ENCODE measurements at places on chromosomes 11 and 22. TPM values are rescaled to one million over a fixed set of nuclear protein-coding genes. Genes with fewer than 3 reads are reported as not detected.

FGF19 gene
- not detected for total RNA-seq

GRCh38 chr11:133388975-133389568, 143.2 kb downstream of the OPCML start:
- no peak for DNase-seq

DNA sequence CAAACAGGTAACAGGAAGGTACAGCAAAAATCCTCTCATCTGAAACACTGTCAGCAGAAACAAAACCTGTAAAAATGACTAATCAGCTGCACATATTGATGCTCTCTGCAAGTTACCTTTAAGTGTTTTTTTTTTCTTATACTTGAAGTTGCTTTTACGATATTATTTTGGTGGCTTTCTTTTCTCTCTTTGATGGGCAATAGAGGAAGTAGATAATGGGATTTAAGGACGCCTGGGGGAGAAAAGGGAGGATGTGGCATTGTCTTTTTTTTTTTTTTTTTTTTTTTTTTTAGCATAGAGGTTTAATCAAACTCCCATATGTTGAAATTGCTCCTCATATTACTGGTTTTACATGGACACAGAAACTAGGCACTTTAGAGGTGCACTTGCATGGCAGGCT, 11.4 kb upstream of the ADSL start:
- DNase-seq = no peak

DNA sequence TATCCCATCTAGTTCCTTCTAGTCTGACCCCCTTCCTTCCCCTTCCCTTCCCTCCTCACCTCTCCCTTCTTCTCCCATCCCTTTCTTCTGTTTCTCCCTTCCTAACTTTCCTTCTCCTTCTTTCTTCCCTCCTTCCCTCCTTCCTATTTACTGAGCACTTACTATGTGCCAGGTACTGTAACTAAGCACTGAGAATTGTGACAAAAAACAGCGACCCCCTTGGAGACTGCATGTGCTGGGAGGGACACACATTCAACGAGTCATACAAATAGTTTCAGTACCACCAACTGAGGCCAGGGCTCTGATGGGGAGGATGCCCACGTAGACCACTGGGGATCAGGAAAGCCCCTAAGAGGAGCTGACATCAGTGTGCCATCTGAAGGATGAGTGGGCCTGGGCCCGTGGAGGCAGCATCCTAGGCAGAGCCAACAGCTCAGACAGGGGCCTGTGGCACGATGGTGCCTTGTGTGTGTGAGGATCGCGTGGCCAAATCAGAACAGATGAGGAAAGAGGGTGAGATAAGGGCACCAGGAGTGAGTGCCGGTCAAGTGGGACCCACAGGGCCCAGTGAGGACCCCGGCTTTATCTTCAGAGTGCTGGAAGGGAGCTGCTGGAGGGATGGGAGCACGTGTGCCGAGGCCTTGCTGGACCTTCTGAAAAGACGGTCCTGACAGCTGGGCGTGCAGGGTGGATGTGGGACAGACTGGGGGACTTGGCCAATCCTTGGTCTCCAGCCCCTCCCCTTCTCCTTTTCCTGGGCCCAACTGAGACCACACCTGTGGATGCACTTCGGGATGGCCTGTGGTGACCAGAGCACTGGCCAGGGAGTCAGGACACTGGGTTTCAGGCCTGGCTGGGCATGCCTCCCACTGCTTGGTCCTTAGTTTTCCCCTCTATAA, 38.4 kb upstream of the CRYBB3 start:
- no peak for DNase-seq

GRCh38 chr11:80798174-80798573, 1357.3 kb upstream of the TENM4 start:
- no peak for DNase-seq

DNA sequence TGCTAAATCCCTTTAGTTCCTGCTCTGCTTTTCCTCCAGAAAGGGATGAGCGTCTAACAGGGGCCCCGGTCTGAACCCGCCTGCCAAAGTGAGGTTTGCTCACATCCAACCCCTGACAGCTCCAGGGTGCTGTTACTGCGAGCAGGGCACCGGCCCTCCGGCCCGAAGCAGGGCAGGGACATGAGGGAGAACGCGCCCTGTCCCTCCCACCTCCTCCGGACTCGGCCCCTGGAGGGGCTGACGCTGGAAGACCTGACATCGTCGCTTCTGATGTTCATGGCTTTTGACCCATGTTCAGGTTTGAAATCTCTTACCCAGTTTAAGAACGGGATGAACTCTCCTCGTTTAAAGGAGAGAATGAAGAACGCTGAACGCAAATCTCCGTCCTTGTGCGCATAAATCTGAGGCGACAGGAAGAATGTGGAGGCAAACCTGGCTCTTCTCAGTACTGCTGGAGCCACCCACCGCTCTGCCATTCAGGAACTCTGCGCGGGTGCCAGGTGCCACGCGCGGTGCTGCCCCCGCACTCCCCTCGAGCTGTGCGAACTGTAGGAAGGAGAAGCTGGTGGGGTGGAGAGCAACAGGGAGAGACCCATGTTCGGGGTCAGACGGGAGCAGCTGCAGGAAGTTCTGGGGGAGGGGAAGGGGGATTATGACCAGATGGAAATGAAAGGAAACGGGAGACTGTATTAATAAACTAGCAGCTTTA, 826 bp upstream of the EEF1G start:
- DNase-seq = no peak

ABCC8 gene
- total RNA-seq = not detected

- peak; percentile 40 for DNase-seq
Observed at GRCh38 chr11:66068923-66069714, 953 bp upstream of the PACS1 start.

LMO1 gene
- not detected for total RNA-seq

TUBA8 gene
- total RNA-seq = 0.66 TPM

GRCh38 chr11:62295504-62295903, 3.4 kb downstream of the SCGB1D4 start:
- peak; percentile 31 for DNase-seq

SPCS2 gene
- 217 TPM for total RNA-seq

DNA sequence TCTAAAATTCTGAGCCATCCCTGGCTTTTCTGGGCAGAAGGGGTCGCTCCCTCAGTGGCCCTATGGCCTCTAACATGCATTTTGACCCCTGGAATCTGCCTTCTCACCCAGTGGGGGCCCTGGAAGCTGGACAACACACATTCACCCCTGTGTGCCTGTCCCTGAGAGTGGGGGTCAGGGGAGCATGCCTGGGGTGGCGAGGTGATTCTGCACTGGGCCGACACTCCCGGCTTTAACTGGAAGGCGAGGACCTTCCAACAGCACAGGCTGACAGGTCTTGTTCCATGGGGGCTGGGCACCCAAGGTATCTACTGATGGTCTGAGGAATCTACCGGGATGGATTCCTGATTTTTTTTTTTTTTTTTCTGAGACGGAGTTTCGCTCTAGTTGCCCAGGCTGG, 10.7 kb downstream of the PPM1F start:
- DNase-seq = no peak

- no peak for DNase-seq
Observed at GRCh38 chr11:73384872-73385689, 8.9 kb downstream of the RELT start.

PATE2 gene
- not detected for total RNA-seq

DNA sequence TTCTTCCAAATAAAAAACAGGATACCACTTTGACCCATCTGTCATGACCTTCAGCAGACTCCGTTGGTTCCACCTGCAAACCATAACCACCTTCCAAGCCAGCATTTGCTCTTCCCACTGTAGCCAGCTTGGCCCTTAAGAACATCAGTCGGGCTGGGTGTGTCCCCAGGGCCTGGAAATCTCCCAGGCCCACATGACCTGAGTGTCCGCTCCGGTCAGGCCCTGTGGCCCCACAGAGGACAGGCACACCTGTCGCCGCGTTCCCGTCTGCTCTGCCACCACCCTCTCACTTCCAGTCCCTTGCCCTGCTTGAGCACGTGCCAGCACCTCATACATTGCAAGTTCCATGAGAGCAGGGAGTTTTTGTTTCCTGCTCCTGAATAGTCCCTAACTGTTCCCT, 65.7 kb upstream of the PITPNB start:
- DNase-seq = no peak

DNA sequence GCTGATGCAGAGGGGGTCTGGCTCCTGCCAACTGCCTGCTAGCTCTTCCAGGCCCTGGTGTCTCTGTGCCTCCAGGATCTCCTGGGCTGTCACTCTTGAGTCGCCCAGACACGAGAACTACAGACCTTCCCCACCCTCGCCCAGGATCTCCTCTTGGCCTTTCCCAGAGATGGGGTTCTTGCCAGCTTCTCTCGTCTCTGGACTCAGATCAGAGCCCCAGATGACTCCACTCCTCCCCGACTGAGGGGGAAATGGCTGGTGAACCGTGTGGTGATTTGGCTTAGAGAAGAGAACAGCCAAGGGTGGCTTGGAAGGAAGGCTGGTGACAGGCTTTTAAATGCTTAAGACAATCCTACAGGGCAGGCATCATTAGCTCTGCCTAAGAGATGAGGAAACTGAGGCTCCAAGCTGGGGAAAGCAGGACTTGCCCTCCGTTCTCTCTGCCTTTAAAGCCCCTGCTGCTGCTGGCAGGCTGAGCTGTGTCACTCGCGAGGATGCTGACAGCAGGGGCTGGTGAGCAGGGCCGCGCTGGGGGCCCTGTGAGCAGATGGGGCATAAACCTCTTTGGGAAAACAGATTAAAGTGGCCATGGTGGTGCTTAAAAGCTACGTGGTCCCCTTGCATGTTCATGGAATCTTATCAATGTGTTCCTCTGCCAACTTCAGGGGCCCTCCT, 90.3 kb upstream of the THY1 start:
- DNase-seq = no peak

NCAPH2 gene
- total RNA-seq = 39.8 TPM

DNA sequence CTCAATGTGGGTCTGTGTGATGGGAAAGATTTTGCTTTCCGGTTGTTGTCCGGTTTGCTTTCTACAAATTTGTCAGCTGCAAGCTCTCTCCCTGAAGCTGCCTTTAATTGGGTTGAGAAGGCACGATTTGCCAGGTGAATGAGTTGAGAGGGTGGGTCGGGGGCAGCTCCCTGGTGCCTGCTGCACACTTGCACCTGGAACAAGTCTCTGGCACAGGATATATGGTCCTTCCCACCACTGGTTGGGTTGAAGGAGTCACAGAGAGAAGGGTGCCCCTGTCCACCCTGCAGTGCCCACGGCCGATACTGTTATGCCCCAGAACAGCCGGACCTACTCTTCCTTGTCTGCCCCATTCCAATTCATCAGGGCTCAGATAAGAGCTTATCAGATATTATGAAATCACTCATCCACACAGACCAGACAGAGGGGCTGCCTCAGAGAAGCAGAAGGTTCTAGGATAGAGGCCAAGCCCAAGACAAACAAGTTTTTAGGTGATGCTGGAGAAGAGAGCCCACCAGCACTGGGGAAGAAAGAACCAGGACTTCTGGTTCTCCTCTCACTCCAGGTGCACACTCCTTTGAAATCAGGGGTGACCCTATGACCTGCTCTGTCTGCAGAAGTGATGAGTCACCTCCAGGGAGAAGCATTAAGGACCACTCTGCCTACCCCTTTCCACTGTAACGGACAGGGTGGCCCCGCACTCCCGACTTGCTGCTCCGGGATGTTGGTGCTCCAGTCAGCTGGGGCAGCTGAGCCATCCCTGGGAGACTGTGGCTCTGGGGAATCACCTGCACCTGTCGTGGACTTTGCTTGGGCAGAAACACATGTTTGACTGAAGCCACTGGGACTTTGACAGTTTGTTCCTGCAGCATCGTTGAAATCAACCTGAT, 45.3 kb downstream of the RTL6 start:
- no peak for DNase-seq

- no peak for DNase-seq
Observed at GRCh38 chr22:44345872-44346271, 33.1 kb upstream of the SHISAL1 start.

GRCh38 chr11:66860449-66860831, 3.6 kb downstream of the LRFN4 start:
- DNase-seq = no peak

DNA sequence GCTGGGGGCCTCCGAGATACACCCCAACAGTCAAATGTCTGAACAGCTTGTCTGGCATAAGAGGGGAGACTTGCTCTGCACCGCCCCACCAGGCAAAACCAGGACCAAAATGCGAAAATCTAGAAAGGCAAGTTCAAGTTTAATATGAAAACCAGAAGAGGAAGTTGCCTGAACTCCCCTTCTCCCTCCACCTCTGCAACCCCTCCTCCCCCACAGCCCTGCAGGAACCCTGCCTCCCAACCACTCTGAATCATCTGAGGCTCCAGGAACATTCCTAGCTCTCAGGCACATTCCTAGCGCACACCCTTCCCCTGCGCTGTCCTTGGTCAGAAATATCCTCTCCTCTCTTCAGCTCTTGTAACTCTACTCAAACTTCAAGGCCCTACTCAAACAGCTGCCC, 36.7 kb downstream of the ISX start:
- DNase-seq = peak; percentile 13

DNA sequence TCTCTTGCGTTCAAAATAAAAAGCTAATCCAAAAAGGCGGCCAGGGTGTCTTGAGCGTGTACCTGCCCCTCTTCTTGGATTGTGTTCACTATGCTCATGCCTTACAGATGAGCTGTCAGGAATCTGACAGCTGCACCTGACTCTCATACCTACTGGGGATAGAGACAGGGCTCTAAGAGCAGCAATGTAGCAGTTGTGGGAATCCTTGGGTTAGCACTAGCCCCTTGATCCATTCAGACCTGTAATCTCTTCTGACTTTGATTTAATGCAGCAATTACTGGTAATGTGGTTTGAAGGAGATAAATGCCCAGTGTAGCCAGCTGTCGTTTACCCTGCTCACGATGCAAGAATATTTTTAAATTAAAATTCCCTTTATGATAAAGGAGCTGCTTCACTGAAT, 145.8 kb downstream of the APOL5 start:
- DNase-seq = no peak

- peak; percentile 38 for DNase-seq
Observed at GRCh38 chr11:41878095-41878494, 418.6 kb upstream of the LRRC4C start.

DNA sequence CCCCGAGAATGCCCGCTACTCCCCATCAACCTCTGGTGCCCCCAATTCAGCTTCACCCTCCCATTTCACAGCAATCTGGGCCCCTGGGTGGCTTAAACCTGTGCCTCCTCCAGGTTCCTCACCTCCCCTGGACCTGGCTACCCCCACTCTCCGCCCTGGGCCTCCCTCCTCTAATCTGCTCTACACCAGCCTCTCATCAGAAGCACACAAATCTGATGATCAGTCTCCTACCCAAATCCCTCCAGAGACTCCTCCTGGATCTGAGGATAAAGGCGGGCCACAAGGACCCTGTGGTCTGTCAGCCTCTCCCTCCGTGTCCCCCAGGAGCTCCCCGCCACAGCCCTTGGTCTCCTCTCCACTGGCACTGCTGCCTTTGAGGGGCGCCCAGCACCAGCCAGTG, 23.2 kb upstream of the IGLL1 start:
- DNase-seq = no peak

DNA sequence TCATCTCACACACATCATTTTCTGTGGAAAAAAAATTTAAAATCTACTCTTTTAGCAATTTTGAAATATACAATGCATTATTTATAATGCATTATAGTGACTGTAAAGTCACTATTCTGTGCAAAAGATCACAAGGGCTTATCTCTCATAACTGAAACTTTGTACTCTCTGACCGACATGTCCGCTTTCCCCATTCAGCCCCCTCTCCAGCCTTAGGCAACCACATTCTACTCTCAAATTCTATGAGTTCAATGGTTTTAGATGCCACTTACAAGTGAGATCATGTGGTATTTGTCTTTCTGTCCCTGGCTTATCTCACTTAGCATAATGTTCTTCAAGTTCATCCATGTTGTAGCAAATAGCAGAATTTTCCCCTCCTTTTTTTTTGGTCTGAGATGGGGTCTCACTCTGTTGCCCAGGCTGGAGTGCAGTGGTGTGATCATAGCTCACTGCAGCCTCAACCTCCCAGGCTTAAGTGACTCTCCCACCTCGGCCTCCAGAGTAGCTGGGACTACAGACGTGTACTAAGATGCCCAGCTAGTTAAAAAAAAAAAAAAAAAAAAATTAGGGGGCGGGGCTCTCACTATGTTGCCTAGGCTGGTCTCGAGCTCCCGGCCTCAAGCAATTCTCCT, 44.5 kb downstream of the SYN3 start:
- no peak for DNase-seq

Data from MCF 10A (cell line).